ENCODE measurements at places on chromosomes 2 and 18.

DNA sequence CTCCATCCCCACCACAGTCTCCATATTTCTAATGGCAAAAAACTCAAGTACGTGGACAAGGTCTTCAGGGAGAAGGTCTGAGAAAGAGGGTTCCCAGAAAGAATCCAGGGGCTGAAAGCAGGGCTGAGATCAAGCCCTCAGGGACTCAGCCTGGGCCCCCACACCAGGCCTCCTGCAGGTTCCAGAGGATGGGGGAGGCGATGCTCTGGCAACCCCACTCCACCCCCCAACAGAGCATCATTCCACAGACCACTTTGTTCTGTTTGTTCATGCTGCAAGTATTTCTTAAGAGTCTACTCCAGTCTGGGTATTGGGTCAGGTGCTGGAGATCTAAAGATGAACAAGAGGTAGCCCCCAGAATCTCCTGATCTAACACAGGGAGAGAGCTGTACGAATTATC lies 32.2 kb downstream of the ZBTB7C start:
- DNase-seq, result no peak

GRCh38 chr18:69752737-69753380 lies 194.8 kb downstream of the CD226 start:
- DNase-seq, result no peak

GRCh38 chr2:220985561-220985960 lies 586.5 kb downstream of the EPHA4 start:
- DNase-seq, result no peak

GRCh38 chr2:238861013-238861730 lies 13.3 kb downstream of the TWIST2 start:
- peak; percentile 77 for DNase-seq

- DNase-seq, result no peak
These were observed 32.4 kb upstream of the VIT start for GRCh38 chr2:36663851-36664695.

GRCh38 chr2:68862889-68863288 lies 8.3 kb downstream of the BMP10 start:
- no peak for DNase-seq

- no peak for DNase-seq
These were observed 61.9 kb upstream of the SPP2 start for GRCh38 chr2:233988581-233988980.

- DNase-seq, result no peak
These were observed 288.7 kb downstream of the LPIN1 start for GRCh38 chr2:12035029-12035720.

DNA sequence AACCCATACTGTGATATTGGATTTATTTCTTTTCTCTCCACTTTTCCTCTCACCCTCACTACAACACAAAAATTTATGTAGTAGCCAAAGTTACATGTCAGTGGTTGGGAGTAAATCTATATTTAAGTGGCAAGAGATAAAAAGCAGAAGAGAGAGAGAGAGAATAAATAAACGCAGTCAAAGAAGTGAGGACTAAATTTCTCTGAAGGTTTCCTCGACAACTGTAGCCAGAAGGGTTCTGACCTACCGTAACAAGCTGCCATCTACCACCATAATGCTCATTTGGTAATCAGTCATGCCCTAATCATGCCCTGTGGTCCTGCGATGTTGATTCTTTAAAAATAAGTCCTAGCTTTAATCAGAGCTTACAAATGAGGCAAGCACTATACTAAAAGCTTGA lies 9.1 kb downstream of the ARHGAP28 start:
- no peak for DNase-seq

DNA sequence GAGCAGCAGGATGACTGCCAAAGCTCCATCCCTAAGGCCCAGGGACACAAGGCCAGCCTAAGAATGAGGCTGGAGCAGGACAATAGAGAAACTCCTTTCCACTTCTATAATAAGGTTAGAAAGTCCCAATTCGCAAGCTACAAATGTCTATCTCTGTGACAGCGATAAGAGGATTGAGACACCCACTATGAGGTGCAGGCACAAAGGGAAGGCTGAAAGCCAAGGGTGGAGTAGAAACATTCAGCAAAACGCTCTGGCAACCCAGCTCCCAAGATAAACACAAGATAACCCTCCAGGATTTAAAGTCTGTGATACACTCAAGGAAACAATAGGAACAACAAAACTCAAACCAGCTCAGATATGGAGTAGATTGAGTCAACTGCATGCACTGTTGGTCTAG lies 418.0 kb upstream of the UBE2E3 start:
- no peak for DNase-seq

DNA sequence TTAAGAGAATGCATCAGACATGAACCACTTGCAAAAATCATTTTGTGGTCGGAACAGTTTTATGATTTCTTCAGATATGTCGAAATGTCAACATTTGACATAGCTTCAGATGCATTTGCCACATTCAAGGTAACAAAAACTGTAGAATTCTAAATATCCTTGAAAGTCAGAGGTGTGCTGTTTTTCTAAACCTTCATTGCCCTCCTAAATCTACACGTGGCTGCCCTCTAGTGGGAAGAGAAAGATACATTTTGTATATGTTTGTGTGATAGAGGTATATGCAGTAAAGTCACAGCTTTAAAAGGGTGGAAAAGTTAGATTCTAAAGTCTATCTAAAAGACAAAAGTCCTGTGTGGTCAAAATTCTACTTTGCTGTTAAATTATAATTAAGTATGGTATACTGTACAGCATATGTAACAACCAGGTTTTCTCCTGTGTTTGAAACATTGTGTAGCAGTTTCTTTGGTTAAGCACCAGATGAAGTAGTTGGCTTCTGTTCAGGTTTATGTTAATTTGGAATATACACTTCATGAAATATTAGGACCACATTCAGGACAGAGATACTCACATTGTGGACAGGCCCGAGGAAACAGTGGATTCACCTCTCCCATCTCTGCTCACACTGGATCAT lies 65.9 kb upstream of the ITM2C start:
- DNase-seq, result no peak
